ENCODE measurements at places on chromosomes 1 and 21.

GRCh38 chr1:207017615-207018559 is 14.7 kb downstream of the C1orf116 start:
- DNase-seq, result peak; percentile 23

- DNase-seq, result peak; percentile 81
Measured at GRCh38 chr1:184023171-184023570, 14.4 kb downstream of the COLGALT2 start.

DNA sequence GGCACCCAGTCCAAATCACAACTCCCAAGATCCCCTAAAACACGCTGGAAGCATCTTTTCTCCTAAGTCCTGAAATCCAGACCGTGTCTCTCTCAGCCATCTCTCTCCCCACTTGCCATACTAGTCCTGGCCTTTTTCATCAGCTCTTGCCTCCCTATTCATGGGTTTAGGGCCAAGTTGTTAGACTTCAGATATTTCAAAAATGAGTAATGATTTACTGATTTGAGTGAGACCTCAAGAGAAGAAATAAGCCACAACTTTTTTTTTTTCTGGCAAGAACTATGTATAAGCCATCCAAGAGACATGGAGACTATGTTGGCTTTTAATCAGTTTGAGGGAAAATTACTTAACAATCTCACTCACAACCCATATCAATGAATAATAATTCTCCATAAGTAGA is 62.5 kb downstream of the TBX15 start:
- DNase-seq, result no peak

DNA sequence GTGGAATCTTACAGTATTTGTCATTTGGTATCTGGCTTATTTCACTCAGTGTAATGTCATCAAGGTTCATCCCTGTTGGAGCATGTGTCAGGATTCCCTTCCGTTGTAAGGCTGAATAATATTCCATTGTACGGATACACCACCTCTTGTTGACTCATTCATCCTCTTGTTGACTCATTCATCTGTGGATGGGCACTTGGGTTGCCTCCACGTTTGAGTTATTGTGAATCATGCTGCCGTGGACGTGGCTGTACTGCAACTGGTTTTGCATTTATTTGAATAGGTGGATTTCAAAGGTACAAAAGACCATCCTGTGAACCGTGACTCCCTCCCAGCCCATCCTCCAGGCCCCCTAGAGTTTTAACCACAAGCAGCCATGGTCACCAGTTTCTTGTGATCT is 11.9 kb upstream of the TCP10L start:
- DNase-seq, result no peak

GRCh38 chr1:106439475-106439874 is 617.0 kb upstream of the PRMT6 start:
- no peak for DNase-seq

GRCh38 chr1:176932114-176933104 is 232.1 kb downstream of the ASTN1 start:
- no peak for DNase-seq

DNA sequence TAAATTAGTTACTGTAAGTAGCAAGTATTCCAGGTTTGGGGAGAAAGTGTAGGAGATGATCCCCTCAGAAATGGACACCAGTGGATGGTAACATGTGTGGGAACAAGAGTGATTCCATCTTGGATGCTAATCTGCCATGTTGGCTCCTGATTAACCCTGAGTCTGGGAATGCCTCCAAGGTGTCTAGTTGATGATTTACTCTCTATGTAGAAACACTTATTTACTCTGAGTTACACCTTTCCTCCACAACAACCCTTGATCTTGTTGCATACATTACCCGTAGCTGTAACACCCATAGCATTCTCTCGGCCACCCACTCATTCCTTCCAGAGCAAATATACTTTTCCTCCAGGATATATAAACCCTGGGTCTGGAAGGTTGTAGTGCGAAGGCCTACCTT is 315.9 kb upstream of the GREM2 start:
- DNase-seq, result no peak
